ENCODE measurements at places on chromosomes 3 and 15.

DNA sequence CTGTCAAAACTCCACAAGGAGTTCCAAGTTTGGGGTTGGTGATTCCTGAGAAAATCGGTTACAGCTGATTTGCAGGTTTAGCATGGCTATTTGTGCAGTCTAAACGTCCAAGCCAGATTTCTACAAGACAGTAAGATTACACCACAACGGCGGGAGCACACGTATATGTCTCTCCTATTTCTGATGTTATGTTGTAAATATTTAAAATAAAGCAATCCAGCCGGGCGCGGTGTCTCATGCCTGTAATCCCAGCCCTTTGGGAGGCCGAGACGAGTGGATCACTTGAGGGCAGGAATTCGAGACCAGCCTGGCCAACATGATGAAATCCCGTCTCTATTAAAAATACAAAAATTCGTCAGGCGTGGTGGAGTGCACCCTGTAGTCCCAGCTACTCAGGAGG is 106.8 kb upstream of the IGF1R start:
- no peak for DNase-seq

- no peak for DNase-seq
These were observed 49.3 kb downstream of the CMTM6 start for GRCh38 chr3:32453346-32453745.

DNA sequence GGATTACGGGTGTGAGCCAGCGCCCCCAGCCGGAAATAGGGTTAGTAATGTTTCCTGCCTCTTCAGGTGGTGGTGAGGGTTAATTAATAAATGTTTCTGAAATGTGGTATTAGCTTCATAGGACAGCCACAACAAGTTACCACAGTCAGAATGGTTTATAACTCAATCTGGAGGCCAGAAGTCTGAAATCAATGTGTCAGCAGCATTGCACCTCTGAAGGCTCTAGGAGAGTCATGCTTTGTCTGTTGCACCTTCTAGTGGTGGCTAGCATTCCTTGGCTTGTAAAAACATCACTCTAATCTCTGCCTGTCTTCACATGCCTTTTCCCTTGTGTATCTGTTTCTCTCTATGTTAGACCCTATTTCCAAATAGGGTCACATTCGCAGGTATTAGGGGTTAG is 7.8 kb upstream of the RPSA start:
- no peak for DNase-seq

GRCh38 chr3:30342318-30343060 is 263.9 kb upstream of the TGFBR2 start:
- no peak for DNase-seq

GRCh38 chr3:129240436-129240835 is 9.0 kb upstream of the COPG1 start:
- no peak for DNase-seq

DNA sequence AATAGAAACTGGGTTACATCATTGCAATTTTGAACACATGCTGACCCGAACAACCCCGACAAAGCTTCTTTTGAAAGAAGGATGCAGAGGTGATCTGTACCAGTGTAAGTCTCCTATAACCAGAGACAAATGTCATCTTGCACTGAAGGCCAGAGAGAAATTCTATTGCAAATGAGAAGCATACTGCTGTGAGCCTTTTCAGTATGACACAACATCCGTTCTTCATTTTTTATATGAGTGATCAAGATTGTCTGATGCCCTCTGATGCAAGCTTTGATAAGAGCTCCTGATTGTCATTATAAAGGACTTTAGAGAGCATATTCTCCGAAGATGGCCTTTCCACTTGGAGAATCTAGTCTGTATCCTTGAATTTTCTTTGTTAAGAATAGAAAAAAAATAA is 36.9 kb downstream of the PCOLCE2 start:
- DNase-seq: no peak

- DNase-seq: no peak
These were observed 320.4 kb upstream of the RASGRP1 start for GRCh38 chr15:38885001-38885400.

GRCh38 chr3:98730338-98730737 is 32.8 kb upstream of the ST3GAL6 start:
- DNase-seq: no peak

GRCh38 chr15:62835351-62835750 is 207.2 kb upstream of the TPM1 start:
- DNase-seq: no peak

DNA sequence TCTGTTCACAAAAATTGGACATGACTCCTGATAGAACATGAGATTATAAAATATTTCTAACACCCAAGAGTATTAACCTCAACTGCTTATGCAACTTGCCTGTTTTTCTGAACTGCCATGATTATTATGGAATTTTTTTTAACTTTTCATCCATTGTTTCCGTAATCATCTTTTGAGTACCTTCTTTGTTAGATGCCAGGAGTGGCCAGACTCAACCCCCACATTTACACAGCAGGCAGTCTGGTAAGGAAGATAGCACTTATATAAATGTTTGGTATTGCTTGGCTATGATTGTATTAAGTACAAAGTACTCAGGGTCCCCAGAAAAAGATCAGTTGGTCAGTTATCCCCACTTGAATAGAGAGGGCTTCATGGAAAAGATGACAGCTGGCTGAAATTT is 74.3 kb downstream of the CRYBG3 start:
- no peak for DNase-seq

DNA sequence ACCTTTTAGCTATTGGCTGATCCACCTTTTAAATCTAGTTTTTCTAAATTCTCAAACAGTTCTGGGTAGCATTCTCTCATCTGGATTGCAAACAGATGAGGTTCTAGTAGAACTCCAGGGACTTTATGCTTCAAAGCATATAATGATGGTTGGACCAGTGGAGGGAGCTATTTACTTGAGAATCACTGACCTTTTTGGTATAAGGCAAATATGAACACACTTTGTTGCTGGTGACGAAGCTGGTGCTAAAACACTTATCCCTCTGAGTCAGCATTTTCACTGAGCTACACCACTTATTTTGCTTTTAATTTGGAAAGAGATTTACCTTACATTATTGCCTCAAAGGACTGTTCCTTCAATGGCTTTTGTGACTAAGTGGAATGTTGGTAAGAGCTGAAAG is 58.6 kb upstream of the SLITRK3 start:
- DNase-seq: no peak

GRCh38 chr3:11260460-11260859 is 11.7 kb upstream of the ATG7 start:
- no peak for DNase-seq

- no peak for DNase-seq
These were observed 101.0 kb downstream of the ANP32A start for GRCh38 chr15:68719672-68720071.

Data from stimulated activated CD8-positive, alpha-beta memory T cell treated with anti-CD3 and anti-CD28 coated beads, Interleukin-2, amount 100 ng/mL, for 1 hour (primary cell).